NCI-H1092 treated with DMSO at 0.1 percent for 48 hours (cell line): ENCODE measurements at places on chromosomes 2 and 18.
A peak's percentile ranks its signal among the peaks of the same experiment; 100 is the strongest.

DNA sequence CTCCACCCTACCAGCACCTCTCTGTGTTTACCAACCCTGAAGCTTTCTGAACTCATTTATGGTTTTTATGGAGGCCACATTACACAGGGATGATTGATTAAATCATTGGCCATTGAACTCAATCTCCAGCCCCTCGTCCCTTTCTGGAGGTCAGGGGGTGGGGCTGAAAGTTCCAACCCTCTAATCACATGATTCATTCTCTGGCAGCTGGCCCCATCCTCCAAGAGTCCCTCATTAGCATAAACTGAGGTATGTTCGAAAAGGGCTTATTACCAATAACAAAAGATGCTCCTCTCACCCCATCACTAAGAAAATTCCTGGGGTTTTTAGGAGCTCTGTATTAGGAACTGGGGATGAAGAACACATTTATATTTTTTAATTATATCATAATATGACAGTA lies 92.3 kb downstream of the DIS3L2 start:
- no peak for DNase-seq

GRCh38 chr2:204022550-204022949 lies 86.0 kb downstream of the ICOS start:
- no peak for DNase-seq

DNA sequence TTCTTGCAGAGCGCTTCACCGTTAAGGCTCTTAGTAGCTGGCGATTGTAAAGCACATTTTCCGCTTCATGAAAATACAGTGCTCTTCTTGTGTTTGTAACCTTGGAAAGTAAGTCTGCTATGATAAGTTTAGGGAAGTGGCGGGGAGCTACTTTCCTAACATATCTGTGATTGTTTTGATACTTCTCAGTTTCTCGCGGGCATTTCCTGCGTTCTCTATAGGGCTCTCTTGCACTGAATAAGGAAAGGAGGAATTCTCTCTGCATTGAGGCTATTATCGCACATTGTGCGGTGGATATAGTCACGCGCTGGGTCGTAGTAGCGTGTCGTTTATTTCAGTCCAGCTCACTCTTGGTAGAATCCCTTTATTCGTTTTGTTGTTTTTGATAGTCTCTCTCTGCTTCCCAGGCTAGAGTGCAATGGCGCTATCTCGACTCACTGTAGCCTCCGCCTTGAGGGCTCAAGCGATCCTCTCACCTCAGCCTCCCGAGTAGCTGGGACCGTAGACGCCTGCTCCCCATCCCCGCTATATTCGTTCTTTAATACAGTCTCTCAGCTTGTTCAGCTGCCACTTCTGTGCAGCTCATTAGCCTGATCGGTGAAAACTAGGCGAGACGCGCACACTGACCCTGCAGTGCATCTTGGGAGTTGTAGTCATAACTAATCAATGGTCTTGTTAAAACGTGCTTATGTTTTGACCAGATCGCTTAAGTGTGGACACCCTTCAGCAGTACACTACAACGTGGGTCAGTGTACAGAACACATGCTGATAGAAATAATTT lies 1.0 kb upstream of the PPP4R3B start:
- DNase-seq: peak; percentile 39

- no peak for DNase-seq
Measured at GRCh38 chr2:237927986-237928385, 38.8 kb upstream of the UBE2F start.
